ENCODE measurements at places on chromosomes 4 and X.

GRCh38 chr4:165331823-165332222, 4.4 kb downstream of the MSMO1 start:
- no peak for DNase-seq

DNA sequence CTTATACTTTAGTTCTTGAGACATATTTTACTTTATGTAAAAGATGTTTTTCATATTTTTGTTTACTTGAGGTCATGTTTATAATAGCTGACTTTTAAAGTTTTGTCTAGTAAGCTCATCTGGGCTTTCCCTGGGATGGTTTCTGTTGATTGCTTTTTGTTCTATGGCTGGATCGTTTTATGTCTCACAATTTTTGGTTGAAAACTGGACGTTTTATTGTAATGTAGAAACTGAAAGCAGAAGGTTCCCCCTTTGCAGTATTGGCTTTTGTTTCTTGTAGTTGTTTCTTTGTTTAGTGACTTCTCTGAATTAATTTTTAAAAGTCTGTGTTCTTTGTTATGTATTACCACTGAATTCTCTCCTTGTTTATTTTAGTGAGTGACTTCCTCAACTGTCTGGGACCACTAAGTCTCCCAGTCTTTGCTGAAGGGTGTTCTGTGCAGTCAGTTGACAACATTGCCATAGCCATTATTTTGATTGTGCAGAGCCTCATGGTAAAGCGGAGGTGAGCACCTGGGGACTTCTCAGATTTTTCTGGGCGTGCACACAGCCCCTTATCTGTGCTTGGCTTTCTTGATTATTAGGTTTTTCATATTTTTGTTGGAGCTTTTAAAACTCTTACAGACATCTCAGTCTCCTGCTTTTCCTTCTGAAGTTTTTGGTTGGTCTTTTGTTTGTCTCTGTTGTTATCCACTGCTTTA, 31.0 kb downstream of the KDM6A start:
- no peak for DNase-seq

DNA sequence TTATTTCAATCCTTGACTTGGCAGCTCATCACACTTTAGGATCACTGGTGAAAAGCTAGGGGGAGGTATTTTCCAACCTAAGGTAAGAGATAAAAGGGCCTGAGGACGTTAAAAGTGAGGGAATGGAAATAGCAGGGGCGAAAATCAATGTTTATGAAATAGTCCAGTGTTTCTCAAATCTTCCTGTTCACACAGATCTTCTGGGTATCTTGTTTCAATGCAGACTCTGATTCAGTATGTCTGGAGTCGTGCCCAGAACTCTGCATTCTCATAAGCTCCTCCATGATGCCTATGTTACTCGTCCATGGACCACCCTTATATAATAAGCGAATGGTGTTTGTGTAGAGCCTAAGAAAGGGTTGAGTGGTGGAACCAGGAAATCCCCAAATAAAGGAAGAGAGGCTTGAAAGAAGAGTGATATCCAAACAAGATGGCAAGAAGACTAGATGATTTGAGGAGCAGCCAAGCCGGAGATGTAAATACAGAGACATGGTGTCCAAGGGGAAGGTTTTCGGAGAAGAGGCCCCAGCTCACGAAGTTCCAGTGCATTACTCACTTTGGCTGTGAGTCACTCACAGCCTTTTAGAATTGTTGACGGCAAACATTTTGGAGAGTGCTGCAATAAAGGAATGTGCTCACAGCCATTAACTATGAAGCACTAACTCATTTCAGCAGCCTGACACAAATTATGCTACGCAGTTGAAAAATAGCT, 215.6 kb upstream of the PPARGC1A start:
- DNase-seq = no peak

DNA sequence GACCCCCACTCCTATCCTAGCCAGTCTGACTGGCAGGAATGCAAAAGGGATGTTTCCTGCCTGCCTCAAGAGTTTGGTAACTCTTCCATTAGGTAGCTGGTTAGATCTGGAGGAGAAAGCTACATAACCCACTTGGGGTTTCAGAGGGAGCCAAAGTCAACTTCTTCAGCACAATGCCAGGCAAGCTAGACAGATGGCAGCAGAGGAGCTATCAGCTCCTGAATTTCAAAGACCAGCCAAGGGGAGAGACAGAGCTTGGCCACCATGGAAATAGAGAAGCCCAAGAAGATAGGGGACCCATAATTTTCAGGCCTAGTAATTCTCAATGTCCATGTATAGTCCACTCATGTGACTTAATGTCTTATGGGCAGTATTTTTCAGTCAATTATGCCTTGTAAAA, 56.4 kb downstream of the PGRMC1 start:
- DNase-seq = no peak

DNA sequence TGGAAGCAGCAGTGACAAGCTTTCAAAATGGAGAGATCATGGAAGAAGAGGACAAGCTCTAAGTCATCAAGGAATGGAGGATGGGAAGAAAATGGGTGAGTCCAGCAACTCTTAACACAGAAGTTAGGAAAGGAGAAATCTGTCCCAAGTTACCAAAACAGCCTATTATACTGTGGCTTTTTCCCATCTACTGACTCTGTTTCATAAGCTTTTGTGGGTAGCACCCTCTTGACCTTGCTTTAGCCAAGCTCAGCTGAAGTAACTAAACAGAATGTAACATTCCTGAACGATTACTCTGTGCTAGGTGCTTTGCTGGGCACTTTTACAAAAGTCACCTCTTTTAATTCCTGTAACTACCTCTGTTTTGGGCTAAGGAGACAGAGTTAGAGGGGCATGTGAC, 54.9 kb downstream of the MAP7D2 start:
- no peak for DNase-seq

- DNase-seq = no peak
These were observed 337.7 kb downstream of the BMPR1B start for GRCh38 chr4:95095348-95095974.

DNA sequence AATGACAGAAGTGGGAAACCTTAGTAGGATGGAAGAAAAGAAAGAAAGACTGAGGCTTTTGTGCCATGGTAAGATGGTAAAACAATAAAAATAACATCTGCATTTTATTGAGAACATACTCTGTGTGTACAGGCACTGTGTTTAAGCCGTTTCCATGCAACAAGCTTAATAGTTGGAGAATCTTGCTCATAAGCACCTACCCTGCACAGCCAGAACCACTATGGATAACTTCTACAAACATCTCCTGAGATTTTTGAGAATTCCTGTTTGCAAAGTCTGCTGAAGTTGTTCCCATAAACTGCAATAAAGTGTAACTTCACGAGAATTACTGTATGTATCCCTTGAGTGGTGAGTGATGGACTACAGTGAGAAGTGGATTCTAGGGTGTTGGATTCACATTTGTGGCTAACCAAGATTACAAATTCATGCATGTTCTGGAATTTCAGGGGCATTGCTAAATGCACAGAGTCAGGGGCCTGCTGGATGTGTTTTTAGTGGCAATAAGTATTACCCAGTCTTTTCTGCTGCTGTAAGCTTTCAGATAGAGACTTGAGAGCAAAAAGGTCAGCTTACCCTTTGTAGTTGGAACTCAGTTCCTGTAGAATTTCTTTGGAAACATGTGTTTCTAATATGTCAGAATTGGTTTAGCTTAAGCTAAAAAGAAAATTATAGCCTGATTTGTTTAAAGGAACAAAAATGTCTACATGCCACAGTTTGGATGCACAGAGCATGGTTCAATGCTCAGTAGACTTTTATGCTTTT, 132.5 kb downstream of the AFF1 start:
- no peak for DNase-seq

DNA sequence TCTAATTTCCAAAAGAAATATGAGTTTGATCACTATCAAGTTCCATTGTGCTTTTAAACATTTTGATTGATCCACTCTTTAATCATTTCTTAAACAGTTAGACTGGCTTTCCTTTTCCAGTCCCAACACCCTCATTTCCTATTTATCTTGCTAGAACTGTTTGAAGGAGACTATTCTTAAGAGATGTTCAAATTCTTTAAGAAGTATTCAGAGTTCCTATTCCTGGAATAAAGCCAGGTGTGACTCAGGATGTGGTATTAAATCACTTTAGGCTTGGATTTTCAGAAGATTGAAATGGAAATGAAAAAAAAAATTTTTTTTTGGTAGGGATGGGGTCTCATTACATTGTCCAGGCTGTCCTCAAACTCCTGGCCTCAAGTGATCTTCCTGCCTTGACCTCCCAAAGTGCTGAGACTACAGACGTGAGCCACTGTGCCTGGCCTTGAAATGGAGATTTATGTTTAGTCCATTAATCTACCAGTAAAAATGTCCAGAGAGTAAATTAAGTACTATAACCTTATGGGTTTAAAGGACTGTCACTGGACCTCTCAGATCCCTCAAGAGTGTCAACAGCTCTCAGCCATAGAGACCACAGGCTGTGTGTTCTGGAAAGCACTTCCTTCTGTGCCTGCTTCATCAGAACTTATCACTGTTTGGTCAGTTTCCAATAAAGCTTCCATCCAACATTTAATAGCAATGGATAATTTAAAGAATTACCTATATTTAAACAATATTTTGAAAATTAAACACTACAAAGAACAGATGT, 90.7 kb downstream of the CDS1 start:
- DNase-seq = no peak

GRCh38 chr4:117467404-117467803, 382.0 kb upstream of the TRAM1L1 start:
- no peak for DNase-seq

GRCh38 chr4:18722748-18723191, 701.2 kb upstream of the LCORL start:
- DNase-seq = no peak

GRCh38 chr4:7790999-7791398, 148.7 kb downstream of the AFAP1 start:
- no peak for DNase-seq

GRCh38 chrX:87105131-87105530, 412.5 kb upstream of the KLHL4 start:
- no peak for DNase-seq

DNA sequence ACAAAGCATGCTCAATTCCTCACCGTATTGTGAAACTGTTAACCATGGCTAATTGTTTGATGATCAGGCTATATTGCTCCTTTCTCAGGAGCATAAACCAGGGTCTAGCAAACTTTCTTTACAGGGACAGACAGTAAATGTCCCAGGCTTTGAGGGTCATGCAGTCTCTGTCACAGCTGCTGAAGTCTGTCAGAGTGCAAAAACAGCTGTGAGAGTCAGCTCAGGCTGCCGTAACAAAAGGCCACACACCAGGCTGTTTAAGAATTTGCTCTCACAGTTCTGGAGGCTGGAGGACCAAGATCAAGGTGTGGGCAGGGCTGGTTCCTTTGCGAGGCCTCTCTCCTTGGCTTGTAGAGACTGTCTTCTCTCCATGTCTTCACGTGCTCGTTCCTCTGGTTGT, 75.6 kb downstream of the GPR143 start:
- DNase-seq = no peak

GRCh38 chrX:1593286-1594271, 2.2 kb downstream of the AKAP17A start:
- DNase-seq = no peak

GRCh38 chr4:105666693-105667092, 41.8 kb downstream of the INTS12 start:
- peak; percentile 1 for DNase-seq

DNA sequence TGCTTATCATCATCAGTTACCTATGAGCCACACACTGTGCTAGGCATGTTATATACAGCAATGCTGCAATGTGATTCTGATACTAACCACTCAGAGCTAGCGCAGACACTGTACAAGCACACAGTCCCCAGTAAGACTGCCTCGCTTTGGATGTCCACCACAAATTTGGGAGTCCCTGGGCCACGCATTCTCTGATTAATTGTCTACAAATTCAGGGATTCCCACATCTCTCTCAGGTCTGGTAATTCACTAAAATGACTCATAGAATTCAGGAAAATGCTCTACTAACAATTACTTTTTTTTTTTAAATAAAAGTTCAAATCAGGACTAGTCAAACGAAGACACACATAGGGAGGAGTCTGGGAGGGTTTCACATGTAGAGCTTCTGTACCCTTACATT, 652.1 kb upstream of the AADAT start:
- DNase-seq = no peak

- no peak for DNase-seq
These were observed 501.7 kb upstream of the TENM3 start for GRCh38 chr4:181741513-181741912.

DNA sequence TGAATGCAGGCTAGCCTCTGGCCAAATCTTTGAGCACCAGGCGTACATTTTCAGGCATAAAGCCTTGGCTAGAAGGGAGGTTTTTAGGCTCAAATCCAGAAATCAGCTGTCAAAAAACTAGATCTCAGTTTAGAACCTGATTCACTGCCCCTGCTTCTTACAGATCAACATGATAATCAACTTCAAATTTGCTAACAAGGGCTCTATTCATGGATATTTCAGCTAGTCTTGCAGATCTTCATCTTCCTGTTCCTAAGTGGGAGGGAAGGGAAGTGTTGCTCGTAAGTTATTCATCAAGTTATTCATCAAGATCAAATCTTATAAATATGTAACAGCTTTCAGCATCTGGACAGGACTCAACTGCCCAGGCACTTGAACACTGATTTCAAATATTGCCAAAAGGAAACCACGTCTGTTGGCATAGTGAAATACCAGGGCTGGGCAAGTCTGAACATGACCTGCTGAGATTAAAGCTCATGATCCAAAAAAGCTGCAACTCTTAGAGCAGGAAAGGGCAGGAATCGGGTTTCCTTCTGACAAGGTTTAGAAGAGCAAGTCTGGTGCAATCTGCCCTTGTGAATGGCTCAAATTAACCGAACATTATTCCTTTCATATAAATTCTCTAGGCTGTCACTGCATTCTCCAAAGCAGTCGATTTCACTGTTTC, 200.3 kb downstream of the PDGFC start:
- DNase-seq = no peak

- peak; percentile 19 for DNase-seq
These were observed 205.9 kb upstream of the GALNT7 start for GRCh38 chr4:172962564-172963353.

DNA sequence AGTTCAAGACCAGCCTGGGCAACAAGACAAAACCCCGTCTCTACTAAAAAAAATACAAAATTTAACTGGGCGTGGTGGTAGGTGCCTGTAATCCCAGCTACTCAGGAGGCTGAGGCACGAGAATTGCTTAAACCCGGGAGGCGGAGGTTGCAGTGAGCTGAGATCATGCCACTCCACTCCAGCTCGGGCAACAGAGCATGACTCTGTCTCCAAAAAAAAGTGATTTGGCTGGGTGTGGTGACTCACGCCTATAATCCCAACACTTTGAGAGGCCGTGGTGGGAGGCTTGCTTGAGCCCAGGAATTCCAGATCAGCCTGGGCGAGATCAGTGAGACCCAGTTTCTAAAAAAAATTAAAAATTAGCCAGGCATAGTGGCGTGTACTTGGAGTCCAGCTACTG, 4.1 kb downstream of the OPHN1 start:
- DNase-seq = no peak

DNA sequence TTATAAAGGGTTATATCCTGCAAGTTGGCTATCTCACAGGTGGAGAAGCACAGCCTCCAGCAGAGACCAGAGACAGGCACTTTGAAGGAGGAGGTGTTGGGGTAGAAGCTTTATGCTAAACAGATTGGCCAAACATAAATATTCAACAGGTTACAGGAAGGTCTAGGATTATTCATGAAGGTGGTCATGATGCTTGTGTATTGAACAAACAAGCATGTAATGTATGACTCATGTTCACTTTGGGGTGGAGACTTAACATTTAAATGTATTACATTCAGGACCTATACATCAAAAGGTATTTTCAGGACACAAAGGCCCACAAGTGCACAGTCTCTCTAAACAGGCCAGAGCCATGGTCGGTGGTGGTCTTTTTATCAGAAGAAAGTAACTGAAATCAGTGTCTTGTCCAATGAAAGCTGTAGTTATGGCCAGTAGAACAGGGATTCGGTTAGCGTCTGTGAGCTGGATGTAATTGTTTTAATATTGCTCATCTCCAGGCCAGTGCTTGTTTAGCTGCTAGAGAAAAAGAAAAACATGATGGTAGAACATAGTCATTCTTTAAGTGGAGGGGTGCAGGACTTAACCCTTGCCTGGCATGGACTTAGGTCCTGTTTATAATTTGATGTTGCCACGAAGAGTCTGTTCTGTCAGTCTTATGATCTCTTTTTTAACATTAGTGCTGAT, 555.2 kb upstream of the PCDH10 start:
- no peak for DNase-seq

All from NCI-H1436 treated with DMSO at 0.1 percent for 48 hours (cell line).